ENCODE measurements at places on chromosomes 1 and 21. TPM values are rescaled to one million over a fixed set of nuclear protein-coding genes. Genes with fewer than 3 reads are reported as not detected.

CFAP74 gene
- total RNA-seq = not detected

GRCh38 chr1:65814752-65815151, 22.1 kb downstream of the PDE4B start:
- DNase-seq = no peak

NBPF6 gene
- not detected for total RNA-seq

- DNase-seq = no peak
These were observed 81.0 kb upstream of the KCNK2 start for GRCh38 chr1:215001419-215002021.

- DNase-seq = no peak
These were observed 7.8 kb downstream of the PTTG1IP start for GRCh38 chr21:44865561-44866280.

- DNase-seq = no peak
These were observed 3.6 kb downstream of the KIAA0040 start for GRCh38 chr1:175188936-175189335.

KRTAP11-1 gene
- total RNA-seq = not detected

ZNF684 gene
- 5.6 TPM for total RNA-seq

C1orf94 gene
- not detected for total RNA-seq

- DNase-seq = peak; percentile 49
These were observed 607 bp upstream of the LGR6 start for GRCh38 chr1:202192770-202193613.

GRCh38 chr1:206551986-206552326, 44.6 kb downstream of the RASSF5 start:
- DNase-seq = no peak

GRCh38 chr1:47181095-47181954, 8.5 kb downstream of the PDZK1IP1 start:
- DNase-seq = no peak

- no peak for DNase-seq
These were observed 76.0 kb upstream of the VANGL1 start for GRCh38 chr1:115565791-115566190.

GRCh38 chr21:44024257-44024656, 12.1 kb downstream of the TRAPPC10 start:
- no peak for DNase-seq

GRCh38 chr1:31423418-31423947, 10.5 kb downstream of the SERINC2 start:
- no peak for DNase-seq

GRCh38 chr1:23376890-23377811, 7.5 kb upstream of the ZNF436 start:
- peak; percentile 68 for DNase-seq

DNA sequence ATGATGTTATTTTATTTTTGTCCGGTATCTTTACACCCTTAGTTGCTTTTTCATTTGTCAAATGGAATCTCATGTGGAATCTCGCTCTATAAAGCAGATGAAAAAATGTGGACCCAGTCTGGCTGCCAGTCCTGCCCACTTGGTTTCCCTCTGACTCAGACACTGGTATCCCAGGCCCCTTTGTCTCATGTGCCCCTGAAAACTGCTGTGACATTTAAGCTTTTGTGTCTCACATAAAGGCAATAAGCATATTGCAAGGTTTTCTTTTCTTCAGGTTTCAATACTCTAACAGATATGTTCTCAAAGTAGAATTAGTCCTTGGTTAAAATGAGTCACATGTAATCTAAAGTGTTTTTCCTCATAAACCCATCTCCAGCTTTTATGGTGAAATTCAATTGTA, 183.3 kb downstream of the ST6GALNAC3 start:
- no peak for DNase-seq

GJB4 gene
- total RNA-seq = not detected

DNA sequence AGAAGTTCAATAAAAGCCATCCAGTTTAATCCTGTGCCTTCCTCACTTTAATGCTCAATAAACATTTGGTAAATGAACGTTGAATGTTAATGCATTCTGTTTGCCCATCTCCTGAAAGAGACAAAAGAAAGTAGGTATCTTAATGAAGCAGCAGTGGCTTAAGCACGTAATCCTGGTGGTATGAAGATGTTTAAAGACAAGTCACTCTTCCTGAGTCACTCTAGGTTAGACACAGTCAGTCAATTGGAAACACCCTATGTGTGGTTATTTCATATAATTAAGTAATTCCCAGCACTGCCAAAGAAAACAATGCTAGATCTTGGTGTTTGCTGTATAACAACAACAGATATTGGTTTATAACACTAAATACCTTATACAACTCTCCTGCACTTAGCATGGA, 334.0 kb upstream of the FMN2 start:
- no peak for DNase-seq

SEC16B gene
- 4.8 TPM for total RNA-seq

PEX11B gene
- total RNA-seq = 33.4 TPM

DNA sequence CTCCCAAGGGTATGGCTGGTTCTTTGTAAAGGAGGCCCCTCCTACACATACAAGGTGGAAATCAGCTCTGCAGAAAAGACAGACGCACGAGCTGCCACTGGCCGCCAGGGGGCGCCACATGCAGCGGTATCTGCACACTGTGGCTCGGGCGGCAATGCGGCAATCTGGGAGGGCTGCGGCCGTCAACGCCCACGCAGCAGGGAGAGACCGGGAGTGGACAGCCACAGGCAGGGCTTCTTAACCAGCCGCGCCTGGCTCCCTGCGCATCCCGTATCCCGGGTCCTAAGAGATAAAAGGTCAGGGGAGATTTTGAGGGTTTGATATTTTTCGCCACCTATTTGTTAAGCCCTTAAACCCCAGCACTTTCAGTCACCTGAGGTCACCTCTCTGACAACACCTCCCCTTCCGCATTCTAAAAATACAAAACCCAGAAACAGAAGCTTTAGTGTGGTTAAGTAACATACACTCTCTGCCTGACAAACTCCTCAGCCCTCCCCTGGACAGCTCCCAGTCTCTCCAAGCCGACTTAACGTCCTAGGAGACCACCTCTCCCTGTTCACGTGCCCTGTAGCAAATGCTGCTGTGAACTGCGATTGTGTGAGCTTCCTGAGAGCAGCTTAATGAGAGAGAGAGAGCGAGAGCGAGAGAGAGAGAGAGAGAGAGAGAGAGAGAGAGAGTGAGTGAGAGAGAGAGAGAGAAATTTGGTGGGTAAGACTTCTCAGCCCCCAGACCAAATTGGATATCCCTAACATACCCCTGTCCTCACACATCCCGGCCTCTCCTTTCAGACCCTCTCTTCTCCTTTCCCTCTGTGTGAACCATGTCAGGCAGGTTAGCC, 13.5 kb upstream of the KCNA2 start:
- peak; percentile 60 for DNase-seq

ZNF362 gene
- total RNA-seq = 12.3 TPM

DNA sequence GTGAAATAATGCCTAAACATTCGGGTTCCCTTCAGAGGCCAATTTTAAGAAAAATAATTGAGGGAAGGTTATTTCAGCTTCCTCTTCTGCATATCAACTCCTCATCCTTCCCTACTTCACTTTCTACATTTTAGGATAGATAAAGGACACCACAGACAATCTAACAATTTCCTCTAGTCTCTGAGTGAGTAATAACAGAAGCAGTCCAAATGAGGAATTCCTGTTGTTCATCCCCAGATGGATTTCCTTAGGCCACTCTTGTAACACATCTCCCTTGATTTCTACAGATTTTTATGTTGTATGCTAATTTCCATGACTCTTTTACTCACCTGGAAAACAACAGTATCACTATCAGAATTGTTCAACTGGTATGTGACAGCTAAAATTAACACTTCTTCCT, 87.7 kb upstream of the LYPLAL1 start:
- DNase-seq = peak; percentile 62

JAM2 gene
- 3.0 TPM for total RNA-seq

GRCh38 chr1:110186558-110186957, 23.6 kb upstream of the KCNC4 start:
- DNase-seq = no peak

DNA sequence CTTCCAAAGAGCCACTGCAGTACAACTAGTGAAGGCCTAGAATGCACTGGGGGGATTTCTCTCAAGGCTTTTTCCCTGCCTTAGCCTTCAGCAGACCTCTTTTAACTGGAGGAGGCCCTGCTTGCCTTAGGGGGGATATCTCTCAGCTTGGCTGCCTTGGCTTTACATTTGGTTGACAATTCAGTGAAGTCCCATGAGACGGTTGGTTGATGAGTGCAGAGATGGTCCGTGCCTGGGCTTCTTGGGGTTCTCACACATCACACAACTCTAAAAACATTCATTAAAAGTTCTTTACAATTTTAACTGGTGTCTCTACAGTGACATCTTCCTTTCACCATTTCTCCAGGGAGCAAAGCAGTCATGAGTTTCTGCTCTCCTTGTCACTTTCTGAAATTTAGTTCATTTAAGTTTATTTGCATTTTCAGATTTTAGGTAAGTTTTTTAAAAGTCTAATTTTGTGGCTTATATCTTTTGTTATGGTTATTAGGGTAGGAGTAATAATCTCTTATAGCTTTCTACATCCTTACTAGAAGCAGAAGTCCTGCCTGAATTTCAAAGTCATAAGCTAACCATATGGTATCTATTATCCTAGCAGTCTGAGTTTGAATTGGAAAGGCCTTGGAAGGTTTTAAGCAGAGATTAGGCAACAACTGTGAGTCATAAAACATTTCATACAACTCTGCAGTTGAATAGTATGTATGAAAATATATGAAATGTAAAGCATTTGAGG, 487.6 kb downstream of the DPYD start:
- peak; percentile 93 for DNase-seq

NBPF10 gene
- 3.7 TPM for total RNA-seq

DNA sequence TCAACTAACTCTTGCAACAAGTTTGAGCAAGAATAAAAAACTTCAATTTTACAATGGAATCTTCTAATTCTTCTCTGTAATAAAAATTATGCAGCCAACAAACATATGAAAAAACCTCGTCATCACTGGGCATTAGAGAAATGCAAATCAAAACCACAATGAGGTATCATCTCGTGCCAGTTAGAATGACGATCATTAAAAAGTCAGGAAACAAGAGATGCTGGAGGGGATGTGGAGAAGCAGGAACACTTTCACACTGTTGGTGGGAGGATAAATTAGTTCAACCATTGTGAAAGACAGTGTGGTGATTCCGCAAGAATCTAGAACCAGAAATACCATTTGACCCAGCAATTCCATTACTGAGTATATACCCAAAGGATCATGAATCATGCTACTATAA, 327.5 kb upstream of the LYPLAL1 start:
- DNase-seq = no peak

GRCh38 chr1:234499119-234499942, 20.4 kb upstream of the TARBP1 start:
- peak; percentile 93 for DNase-seq

CLCA4 gene
- total RNA-seq = not detected

GRCh38 chr21:33070744-33070997, 730 bp downstream of the OLIG1 start:
- no peak for DNase-seq

DNA sequence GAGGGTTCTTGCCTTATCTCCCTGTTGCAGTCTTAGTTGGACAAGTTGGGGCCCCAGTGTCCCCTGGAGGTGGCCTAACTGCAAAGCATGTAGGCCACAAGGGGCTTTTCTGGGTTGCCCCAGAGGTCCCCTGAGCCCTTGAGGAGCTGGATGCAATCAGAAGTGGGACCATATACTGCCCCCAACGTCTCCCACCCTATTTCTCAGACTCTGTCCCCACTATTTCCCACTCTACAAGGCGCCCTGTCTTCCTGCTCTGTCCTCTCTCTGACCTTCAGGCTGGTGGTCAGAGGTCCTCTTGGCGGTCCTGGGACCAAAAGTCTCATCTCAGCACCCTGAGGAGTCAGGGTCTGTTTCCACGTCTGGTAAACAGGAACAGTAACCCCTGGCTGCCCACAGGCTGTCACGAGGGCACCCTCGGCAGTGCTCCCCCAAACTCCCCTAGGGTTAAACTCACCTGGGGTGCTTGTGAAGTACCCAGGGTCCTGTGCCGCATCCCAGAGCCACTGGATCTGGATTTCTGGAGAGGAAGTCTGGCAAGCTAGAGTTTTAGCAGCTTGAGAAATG, 14.9 kb downstream of the PROK1 start:
- no peak for DNase-seq

DNA sequence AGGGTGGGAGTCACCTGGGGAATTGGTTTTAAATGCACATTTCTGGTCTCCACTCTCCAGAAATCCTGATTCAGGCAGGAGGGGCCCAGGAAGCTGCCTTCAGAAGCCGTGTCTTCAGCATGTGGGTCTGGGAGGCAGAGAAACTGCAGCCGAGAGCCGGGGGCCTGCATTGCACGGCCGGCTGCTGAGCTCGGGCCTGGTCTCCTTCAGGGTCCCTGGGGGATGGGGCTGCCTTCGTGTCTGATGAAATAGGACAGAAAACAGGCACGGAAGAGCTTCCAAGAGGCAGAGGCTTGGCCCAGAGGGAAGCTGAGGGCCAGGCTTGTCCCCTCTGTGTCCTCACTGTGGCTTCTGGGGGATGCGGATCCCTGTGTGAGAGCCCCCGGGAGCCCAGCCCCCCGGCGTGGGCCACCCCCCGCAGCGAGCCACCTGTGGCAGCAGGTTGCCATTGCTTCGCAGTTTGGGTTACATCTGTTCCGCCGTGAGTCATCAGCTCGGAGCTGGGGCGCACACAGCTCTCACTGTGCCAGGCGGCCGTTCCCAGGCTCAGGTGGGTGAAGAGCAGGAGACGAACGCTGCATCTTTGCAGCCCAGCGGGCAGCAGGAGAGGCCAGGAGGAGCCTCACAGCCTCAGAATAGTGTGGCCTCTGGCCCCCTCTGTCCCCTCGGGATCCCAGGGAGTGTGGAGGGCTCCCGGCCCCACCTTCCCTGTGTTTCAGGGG, 72.4 kb downstream of the AJAP1 start:
- no peak for DNase-seq

CHTOP gene
- total RNA-seq = 26.8 TPM

- no peak for DNase-seq
These were observed 79.0 kb downstream of the CD58 start for GRCh38 chr1:116491700-116492357.

- DNase-seq = peak; percentile 48
These were observed 29.8 kb downstream of the MAPKAPK2 start for GRCh38 chr1:206714331-206715058.

DNA sequence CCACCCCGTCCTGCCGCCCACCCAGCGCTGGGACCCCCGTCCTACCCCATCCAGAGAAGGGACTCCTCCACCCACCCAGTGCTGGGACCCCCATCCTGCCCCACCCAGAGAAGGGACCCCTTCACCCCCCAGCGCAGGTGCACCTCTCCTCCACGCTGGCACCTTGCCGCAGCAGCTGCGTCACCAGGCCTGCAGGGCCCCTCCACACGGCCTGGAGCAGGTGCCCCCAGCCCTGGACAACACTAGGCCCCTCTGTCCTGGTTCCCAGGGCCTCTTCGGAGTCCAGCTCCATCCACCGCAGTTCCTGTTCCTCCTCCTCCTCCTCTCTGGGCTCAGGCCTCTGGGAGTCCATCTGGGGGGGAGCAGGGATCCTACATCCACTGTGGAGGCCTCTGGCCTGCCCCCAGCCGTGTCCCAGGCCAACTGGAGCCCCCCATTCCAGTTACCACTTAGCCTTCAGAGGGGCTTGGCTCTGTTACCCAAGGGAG, 378 bp downstream of the ANKRD65 start:
- DNase-seq = no peak

- no peak for DNase-seq
These were observed 448.1 kb upstream of the B3GALT2 start for GRCh38 chr1:193634470-193634869.
